AG10803 (cell line): ENCODE measurements at places on chromosomes 16 and 17.
A peak's percentile ranks its signal among the peaks of the same experiment; 100 is the strongest.

GRCh38 chr17:47678196-47678595 lies 15.8 kb upstream of the TBKBP1 start:
- no peak for DNase-seq

GRCh38 chr17:65230040-65230439 lies 92.9 kb downstream of the RGS9 start:
- no peak for DNase-seq

DNA sequence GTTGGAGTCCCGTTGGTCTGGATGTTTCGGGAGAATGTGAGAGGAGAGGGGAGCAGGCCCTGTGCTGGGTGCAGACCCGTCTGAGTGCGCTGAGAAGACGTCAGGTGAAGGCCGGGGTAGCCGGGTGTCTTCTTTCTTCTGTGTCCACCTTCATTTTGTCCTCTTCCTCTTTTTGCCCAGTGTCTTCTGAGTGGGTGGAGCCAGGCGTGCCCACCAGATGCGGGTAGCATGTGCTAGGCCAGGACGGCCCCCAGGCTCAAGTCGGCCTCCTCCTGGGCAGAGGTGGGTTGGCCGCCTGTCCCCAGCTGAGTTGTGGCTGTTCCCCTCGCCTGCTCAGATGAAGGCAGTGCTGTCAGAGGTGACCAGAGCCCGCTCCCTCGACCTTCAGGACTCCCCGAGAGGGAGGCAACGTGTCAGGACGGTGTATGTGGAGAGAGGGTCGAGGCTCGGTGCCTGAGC lies 3.5 kb downstream of the METRNL start:
- no peak for DNase-seq

- DNase-seq, result no peak
These were observed 14.9 kb downstream of the KRT33A start for GRCh38 chr17:41335747-41336146.

DNA sequence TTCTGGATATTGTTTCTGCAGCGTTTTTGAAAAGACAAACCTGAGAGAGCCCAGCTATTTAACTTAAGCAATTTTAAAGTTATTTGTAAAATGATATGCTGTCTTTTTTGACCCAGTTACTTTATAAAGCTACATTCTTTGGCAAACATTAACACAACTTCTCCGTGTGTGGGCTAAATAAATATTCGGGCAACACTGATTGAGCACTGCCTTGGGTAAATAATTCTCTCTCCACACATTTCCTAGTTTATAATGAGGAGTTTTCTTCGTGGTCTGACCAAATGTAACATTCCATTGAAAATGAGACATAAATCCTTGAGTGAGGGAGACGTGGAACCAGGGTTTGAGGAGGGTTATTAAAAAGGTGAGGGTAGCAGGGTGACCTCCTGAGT lies 142.8 kb downstream of the WWOX start:
- no peak for DNase-seq

GRCh38 chr17:19904924-19905323 lies 37.2 kb upstream of the ULK2 start:
- DNase-seq, result no peak

DNA sequence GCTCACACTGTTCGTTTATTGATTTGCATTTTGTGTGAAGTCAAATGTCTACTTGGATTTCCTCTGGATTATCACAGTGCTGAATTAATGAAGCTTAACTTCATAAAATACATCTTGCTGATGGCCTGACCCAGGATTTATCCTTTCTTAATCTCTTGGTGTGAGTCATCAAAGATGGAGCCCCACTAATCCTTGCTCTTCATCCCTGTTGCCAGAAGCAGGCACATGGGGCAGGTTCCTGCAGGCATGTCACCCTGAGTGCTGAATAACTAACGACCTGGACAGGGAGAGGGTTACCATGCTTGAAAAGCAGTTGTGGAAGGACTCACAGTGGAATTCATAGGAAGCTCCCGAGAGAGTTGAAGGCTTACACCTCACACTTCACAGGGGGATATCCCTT lies 56.0 kb upstream of the FA2H start:
- DNase-seq, result no peak

GRCh38 chr17:31093866-31094599 lies 744 bp upstream of the NF1 start:
- DNase-seq, result no peak

DNA sequence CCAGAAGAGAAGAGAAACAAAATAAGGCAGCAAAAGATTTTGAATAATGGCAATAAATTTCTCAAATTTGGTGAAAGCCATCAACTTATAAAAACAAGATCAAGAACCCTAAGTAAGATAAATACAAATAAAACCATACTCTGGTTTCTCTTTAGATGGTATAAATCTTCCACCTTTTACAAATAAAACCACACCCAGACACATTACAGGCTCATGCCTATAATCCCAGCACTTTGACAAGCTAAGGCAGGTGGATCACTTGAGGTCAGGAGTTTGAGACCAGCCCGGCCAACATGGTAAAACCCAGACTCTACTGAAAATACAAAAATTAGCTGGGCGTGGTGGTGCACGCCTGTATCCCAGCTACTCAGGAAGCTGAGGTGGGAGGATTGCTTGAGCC lies 43.8 kb downstream of the TTLL6 start:
- DNase-seq, result no peak

DNA sequence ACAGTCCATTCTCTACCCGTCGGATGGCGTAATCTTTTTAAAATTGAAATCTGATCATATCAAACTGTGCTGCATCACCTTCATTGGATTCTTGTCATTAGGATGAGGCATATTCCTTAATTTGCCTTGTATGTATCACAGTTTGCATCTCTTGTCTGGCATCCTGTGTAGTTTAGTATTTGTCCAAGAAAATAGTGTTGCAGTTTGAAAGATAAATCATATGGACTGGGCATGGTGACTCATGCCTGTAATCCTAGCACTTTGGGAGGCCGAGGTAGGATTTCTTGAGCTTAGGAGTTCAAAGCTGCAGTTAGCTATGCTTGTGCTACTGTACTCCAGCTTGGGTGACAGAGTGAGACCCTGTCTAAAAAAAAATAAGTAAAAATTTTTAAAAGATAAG lies 5.8 kb upstream of the RSL1D1 start:
- peak; percentile 26 for DNase-seq

- no peak for DNase-seq
These were observed 18.0 kb downstream of the TNRC6A start for GRCh38 chr16:24747441-24747840.

- no peak for DNase-seq
These were observed 57.0 kb downstream of the CES1 start for GRCh38 chr16:55775857-55776256.
